ENCODE measurements at places on chromosomes 3 and 15.

- H3K27me3 ChIP-seq: peaks cover 24% of the 10 kb centered on the region
- H3K36me3 ChIP-seq: no peaks in the 10 kb centered on the region
- DNase-seq: no peak
- no peak overlapping the region for H3K4me3 ChIP-seq
- no peaks in the 10 kb centered on the region for H3K4me1 ChIP-seq
Measured at GRCh38 chr3:11140713-11141104, 13.6 kb upstream of the HRH1 start.

DNA sequence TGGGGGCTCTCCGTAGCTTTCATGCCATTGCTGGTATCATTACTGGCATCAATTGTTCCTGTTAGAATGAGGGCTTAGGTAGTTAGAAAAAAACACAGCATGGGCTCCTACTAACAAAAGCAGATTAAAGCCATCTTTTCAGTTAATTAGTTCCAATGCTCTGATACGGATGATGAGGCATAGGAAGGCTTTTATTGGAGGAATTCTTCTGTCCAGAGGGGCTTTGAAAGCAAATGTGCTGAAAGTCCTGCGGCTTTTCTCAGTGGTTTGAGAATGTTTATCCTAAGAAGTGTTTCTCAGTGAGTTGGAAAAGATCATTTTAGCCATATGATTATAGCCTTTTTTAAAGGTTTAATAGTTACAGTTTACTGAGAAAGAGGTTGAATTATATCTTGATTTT, 198.5 kb downstream of the THSD4 start:
- H3K27me3 ChIP-seq: peaks cover 2% of the 10 kb centered on the region
- no peak overlapping the region for H3K4me3 ChIP-seq
- H3K27ac ChIP-seq: no peak overlapping the region
- no peak for DNase-seq
- no peaks in the 10 kb centered on the region for H3K36me3 ChIP-seq

- no peak overlapping the region for H3K4me3 ChIP-seq
- H3K36me3 ChIP-seq: peaks cover 27% of the 10 kb centered on the region
- no peak for DNase-seq
- H3K4me1 ChIP-seq: peaks cover 1% of the 10 kb centered on the region
- H3K27ac ChIP-seq: peak overlapping the region; percentile 43
- H3K27me3 ChIP-seq: no peaks in the 10 kb centered on the region
Measured at GRCh38 chr3:172270557-172271166, 177.6 kb downstream of the GHSR start.

DNA sequence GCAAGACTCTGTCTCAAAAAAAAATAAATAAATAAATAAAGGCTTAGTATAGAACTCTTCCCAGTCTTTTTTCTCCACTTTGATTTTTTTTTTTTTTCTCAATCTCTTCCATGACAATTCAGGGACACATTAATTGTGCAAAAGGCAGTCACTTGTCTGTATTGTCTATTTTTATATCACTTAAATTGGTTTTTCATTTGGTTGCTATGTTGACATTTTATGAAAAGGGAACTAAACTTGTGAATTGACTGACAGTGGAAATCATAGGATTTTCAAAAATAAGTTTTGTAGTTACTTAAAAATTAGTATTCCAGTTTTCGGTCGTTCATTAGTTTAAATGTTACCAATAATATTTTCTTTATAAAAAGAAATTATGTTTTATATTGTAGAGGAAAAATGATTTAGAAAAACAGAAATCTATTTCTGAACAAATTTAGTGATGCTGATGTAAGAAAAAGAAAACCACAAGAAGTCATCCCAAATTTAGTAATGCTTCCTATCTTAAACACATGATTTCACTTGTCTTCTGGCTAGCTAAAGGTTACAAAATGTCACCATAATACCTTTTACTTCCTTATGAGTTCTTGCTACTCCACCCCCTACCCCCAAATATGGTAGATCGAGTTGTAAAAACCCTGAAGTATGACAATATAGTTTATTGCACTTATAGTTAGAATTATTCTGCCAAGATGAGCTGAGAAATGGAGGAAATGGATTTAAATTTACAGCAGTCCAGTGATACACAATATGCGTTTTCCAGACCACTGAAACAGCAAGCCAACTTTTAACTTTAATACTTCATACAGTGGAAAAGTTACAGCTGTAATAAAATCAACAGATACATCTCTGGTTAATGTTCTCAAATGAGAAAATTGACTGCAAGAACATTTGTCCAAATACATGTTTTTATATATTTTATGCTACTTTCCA, 37.0 kb downstream of the PPARG start:
- no peak for DNase-seq
- no peak overlapping the region for H3K4me3 ChIP-seq
- peaks cover 1% of the 10 kb centered on the region for H3K36me3 ChIP-seq

- no peak overlapping the region for H3K4me3 ChIP-seq
- no peak for DNase-seq
- H3K36me3 ChIP-seq: no peaks in the 10 kb centered on the region
Measured at GRCh38 chr3:132362329-132362728, 45.1 kb downstream of the ACP3 start.

GRCh38 chr3:146861262-146861661, 256.1 kb upstream of the PLSCR5 start:
- no peak overlapping the region for H3K4me3 ChIP-seq
- H3K27me3 ChIP-seq: no peaks in the 10 kb centered on the region
- no peaks in the 10 kb centered on the region for H3K36me3 ChIP-seq

GRCh38 chr3:126847061-126847460, 135.9 kb upstream of the PLXNA1 start:
- peaks cover 32% of the 10 kb centered on the region for H3K4me1 ChIP-seq
- no peak overlapping the region for H3K4me3 ChIP-seq
- no peak overlapping the region for H3K27ac ChIP-seq
- H3K27me3 ChIP-seq: no peaks in the 10 kb centered on the region
- no peaks in the 10 kb centered on the region for H3K36me3 ChIP-seq

- peaks cover 31% of the 10 kb centered on the region for H3K36me3 ChIP-seq
- peak overlapping the region; percentile 47 for H3K27ac ChIP-seq
- peaks cover 7% of the 10 kb centered on the region for H3K4me1 ChIP-seq
- no peak for DNase-seq
- no peak overlapping the region for H3K4me3 ChIP-seq
Measured at GRCh38 chr3:149021830-149022229, 30.5 kb downstream of the GYG1 start.

DNA sequence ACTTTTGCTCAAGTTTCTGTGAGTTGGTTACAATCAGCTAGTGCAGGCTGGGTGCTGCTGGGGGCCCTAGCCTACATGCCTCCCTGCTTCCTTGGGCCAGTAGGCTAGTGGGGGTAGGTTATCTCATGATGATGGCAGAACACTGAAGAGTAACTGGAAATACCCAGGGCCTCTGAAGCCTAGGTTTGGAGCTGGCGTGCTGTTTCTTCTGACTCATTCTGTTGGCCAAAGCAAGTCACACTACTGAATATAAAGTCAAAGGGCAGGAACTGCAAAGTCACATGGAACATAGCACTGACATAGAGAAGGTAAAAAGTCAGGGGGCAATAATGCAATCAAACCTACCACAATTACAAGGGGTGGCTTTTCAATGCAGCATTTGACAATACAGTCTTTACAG, 34.5 kb downstream of the RASGRP1 start:
- no peak for DNase-seq
- peaks cover 6% of the 10 kb centered on the region for H3K27me3 ChIP-seq
- H3K27ac ChIP-seq: no peak overlapping the region
- H3K36me3 ChIP-seq: no peaks in the 10 kb centered on the region
- no peak overlapping the region for H3K4me3 ChIP-seq

DNA sequence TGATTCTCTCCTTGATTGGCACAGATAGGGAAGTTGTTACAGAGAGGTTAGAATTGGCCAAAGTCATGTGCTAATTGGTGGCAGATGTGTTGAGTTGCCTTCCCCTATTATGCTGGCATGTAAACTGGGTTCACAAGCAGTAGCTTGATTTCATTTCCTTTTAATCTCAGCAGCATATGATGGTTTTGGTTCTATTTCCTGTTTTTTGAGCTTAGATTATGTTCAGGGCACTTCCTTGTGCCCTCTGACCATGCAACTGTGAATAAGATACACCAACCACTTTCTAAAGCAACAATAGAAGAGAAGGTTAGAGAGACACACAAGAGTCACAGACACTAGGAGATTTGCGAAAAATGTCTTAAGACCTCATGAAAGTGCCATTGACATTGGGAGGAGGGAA, 16.5 kb downstream of the HPS3 start:
- H3K27me3 ChIP-seq: no peaks in the 10 kb centered on the region
- peaks cover 6% of the 10 kb centered on the region for H3K4me1 ChIP-seq
- DNase-seq: no peak
- H3K36me3 ChIP-seq: peaks cover 16% of the 10 kb centered on the region

- no peak overlapping the region for H3K4me3 ChIP-seq
- peak overlapping the region; percentile 71 for H3K27ac ChIP-seq
- DNase-seq: no peak
- no peaks in the 10 kb centered on the region for H3K27me3 ChIP-seq
- H3K4me1 ChIP-seq: peaks cover 32% of the 10 kb centered on the region
Measured at GRCh38 chr3:31917303-31918005, 63.6 kb downstream of the OSBPL10 start.

DNA sequence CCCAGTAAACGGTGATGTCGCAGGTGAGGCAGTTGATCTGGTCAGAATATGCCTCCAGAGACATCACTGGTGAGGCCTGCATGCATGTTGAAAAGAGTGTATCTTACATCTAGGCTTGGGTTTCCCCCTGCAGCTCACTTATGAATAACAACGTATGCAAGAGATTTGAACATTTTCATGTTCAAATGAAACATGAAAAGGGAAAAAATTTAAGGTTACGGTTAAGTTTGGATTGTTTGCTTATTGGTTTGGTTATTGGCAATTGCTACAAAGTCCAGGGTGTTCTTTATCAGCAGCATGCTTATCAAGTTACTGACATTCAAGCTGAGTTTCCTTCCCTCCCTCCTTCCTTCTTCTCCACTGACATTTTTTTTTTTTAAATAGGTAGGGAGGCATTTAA, 123.2 kb downstream of the IGF1R start:
- no peak for DNase-seq
- H3K27me3 ChIP-seq: no peaks in the 10 kb centered on the region
- H3K36me3 ChIP-seq: no peaks in the 10 kb centered on the region
- peak overlapping the region; percentile 34 for H3K27ac ChIP-seq
- H3K4me1 ChIP-seq: peaks cover 55% of the 10 kb centered on the region

DNA sequence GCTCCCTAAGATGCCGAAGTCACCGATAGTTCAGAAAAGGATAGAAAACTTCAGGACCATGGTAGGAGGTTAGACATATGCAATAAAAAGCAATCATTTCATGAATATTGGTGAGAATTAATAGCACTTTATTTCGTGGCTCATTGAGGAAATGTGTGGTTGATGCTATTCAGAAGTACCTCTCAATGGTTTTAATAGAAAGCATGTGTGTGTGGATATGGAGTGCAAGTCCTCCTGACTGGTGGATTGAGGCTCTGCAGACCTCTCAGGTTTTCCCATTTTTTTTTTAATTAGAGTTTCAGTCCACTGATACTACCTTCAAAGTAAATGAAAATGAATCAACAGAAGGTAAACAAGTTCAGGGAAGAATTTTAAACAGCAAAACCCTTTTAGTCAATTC, 384.3 kb upstream of the RARB start:
- no peak overlapping the region for H3K4me3 ChIP-seq
- peaks cover 21% of the 10 kb centered on the region for H3K4me1 ChIP-seq
- H3K36me3 ChIP-seq: peaks cover 1% of the 10 kb centered on the region
- H3K27ac ChIP-seq: no peak overlapping the region
- H3K27me3 ChIP-seq: no peaks in the 10 kb centered on the region

GRCh38 chr15:73683257-73683776, 866 bp upstream of the CD276 start:
- peak overlapping the region; percentile 87 for H3K4me3 ChIP-seq
- peak overlapping the region; percentile 98 for H3K27ac ChIP-seq
- H3K4me1 ChIP-seq: peaks cover 22% of the 10 kb centered on the region
- no peaks in the 10 kb centered on the region for H3K36me3 ChIP-seq
- H3K27me3 ChIP-seq: peaks cover 10% of the 10 kb centered on the region

GRCh38 chr3:188881954-188882641, 289.7 kb upstream of the TPRG1 start:
- DNase-seq: no peak
- H3K36me3 ChIP-seq: peaks cover 26% of the 10 kb centered on the region
- no peaks in the 10 kb centered on the region for H3K27me3 ChIP-seq

- H3K36me3 ChIP-seq: peaks cover 1% of the 10 kb centered on the region
- no peaks in the 10 kb centered on the region for H3K27me3 ChIP-seq
- DNase-seq: no peak
- H3K4me1 ChIP-seq: no peaks in the 10 kb centered on the region
Measured at GRCh38 chr3:129199366-129199765, 15.7 kb upstream of the CNBP start.

GRCh38 chr3:56025326-56025725, 442.9 kb downstream of the ERC2 start:
- DNase-seq: no peak
- H3K27ac ChIP-seq: no peak overlapping the region
- no peak overlapping the region for H3K4me3 ChIP-seq
- no peaks in the 10 kb centered on the region for H3K36me3 ChIP-seq

DNA sequence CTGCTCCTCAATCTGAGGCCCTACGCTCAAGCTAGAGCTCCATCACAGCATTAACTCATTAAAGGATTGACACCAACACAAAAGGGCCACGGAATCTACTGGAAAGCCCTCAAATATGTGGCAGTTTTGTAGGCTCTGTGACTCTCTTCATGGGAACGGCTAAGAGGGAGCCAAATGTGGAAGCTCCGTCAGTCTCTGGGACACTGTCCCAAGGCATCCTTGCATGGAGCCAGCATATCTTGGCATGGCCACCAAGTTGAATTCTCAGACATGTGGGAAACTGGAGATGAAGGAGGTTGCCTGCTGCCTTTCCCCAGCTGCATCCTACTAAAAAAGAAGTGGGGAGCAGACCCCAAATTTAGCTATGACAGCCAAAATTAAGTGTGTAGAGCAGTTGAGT, 296.9 kb downstream of the NTRK3 start:
- H3K36me3 ChIP-seq: no peaks in the 10 kb centered on the region
- H3K4me1 ChIP-seq: no peaks in the 10 kb centered on the region
- H3K27me3 ChIP-seq: peaks cover 26% of the 10 kb centered on the region
- no peak overlapping the region for H3K27ac ChIP-seq

DNA sequence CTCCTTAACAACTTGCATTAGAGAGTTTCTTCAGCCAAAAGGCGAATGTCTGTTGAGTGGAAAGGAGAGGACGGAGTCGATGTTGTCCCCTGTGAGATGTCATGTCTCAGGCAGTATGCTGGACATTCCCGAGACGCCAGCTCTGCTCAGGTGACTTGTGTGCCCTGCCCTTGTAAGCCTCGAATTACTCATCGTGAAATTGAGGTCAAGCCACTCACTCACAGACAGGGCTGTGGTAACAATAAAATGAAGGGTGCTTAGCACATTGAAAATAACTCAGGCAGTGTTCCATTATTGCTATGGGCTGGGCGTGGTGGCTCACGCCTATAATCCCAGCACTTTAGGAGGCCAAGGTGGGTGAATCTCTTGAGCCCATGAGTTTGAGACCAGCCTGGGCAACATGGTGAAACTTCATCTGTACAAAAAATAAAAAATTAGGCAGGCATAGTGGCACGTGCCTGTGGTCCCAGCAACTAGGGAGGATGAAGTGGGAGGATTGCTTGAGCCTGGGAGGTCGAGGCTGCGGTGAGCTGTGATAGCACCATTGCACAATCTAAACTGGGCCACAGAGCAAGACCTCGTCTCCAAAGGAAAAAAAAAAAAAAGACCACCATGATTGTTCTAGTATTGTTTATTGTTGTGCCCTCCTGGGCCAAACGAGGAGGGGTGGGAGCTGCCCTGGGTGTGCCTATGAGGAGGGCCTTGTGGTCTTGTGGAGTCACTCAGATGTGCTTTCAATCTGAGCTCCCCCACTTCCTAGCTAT, 214.4 kb downstream of the THSD4 start:
- no peaks in the 10 kb centered on the region for H3K4me1 ChIP-seq
- H3K27ac ChIP-seq: no peak overlapping the region
- no peaks in the 10 kb centered on the region for H3K36me3 ChIP-seq
- no peak overlapping the region for H3K4me3 ChIP-seq

Data from progenitor cell of endocrine pancreas (in vitro differentiated cells).